ENCODE measurements at places on chromosomes 6 and 20.

DNA sequence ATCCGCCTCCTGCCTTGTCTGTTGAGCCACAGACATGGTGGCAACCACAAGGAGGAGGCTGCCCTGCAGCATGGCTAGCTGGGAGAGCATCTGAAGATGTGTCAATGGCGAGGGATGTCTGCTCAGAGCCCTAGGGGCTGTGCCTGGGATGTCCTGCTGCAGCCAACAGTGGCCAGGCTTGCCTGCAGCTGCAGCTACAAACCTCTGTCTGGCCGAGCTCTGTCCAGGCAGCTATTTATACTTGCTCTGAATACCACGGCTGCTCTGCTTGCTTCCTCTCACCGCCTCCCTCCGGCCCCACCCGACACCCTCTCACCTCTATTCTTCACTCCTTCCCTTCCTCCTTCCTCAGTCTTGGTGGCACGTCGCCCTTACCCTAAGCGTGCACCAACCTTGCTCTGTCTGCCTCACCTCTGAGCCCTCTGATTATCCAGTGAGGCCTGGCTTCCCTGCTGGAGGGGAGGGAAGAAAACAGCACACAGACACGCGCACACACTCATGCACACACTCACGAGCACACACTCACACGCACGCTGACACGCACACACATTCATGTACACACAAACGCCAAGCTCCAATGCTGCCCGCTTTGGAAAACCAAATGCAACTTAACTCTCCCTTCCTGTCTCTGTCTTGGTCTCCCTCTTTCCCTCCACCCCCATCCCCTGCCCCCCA is at the start of gene ANGPT4:
TSS of gene ANGPT4 (minus strand) at position 210 of the 675 bp plus-strand sequence. CDS start at position 90, 120 bp downstream.
- no peak for DNase-seq

GRCh38 chr6:85405175-85405852 is 44.6 kb upstream of the NT5E start:
- DNase-seq: no peak

- DNase-seq: no peak
Measured at GRCh38 chr20:40457404-40457803, 231.6 kb downstream of the MAFB start.

DNA sequence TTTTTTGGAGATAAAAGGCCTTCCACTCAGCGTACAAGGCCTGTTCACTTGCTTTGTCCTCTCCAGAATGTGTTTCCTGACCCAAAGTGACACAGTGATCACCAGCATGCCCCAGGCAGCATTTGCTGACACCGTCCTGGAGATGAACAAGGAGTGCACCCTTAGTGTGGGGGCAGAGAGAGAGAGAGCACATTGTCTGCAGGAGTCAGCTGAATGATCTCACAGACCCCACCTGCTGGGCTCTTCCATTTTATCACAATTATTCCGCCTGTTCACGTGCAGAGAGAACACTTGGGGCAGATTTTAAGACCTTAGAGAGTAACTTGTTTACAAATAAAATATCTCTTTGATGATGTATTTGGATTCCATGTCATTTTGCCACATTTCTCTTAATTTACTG is 22.4 kb upstream of the MAS1L start:
- DNase-seq: no peak

DNA sequence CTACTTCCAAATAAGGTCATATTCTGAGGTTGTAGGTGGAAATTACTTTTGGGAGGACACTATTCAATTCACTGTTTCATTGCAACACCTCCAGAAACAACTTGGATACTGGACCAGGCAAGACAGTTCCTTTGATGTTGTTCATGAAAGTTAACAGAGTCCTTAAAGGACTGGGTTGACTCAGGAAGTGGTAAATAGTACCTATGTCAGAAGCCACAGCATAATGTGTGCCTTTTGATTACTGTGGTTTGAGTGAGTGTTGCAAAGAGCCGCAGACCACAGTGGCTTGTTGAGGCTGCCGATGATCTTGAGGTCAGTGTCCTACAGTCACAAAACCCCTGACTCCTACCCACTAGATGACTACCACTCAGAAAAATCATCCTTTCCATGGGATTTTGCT is 10.9 kb downstream of the IL20RA start:
- peak; percentile 64 for DNase-seq

Measured in CD4-positive, alpha-beta T cell treated with Interleukin-4 for 1 hour (primary cell).